ENCODE measurements at places on chromosomes 3 and 15.
A peak's percentile ranks its signal among the peaks of the same experiment; 100 is the strongest.

- no peak for DNase-seq
Measured at GRCh38 chr3:122389892-122390291, 5.9 kb downstream of the FAM162A start.

DNA sequence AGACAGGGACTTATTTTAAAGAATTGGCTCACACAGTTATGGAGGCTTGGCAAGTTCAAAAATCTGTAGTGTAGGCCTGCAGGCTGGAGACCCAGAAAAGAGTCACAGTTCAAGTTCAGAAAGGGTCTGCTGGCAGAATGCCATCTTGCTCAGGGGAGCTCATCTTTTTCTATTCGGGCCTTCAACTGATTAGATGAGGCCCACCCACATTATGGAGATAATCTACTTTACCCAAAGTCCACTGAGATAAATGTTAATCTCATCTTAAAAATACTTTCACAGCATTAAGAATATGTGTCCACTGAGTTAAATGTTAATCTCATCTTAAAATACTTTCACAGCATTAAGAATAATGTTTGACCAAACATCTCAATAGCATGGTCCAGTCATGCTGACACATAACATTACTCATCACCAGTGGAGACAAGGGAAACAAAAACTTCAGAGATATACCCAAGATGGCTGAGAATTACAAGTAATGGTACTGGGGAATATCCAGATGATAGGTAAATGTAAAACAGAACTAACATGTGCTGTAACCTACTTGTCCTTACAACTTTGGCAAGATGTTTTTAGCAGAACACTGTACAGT is 74.3 kb upstream of the STAC start:
- DNase-seq = no peak

DNA sequence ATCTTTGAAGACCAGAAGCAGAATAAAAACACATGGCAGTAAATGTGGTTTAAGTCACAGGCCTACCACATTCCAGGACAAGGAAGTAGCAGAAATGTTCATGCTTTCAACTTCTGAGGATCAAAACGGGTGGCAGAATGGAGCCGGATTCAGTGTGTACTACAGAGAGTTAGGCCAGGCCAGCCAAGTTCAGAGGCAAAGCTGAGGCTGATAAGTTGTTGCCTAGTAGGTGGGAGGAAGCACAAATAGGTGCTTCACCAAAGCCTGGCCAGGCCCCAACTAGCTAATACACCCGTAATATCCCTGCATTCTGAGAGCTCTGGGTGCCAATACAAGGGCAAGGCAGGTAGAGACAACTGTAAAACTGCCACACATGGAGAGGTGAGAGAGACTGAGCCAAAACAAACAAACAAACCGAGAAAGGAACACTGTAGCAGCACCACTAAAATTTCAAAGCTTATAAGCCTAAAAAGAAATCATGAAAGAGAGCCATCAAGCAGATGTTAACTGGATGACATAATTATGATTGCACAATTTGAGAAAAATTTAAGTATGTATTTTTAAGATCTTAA is 156.4 kb upstream of the CBLB start:
- DNase-seq = no peak

- DNase-seq = no peak
Measured at GRCh38 chr3:186955898-186956696, 25.8 kb downstream of the ST6GAL1 start.

GRCh38 chr3:197426121-197426566 is 127.7 kb upstream of the DLG1 start:
- no peak for DNase-seq

DNA sequence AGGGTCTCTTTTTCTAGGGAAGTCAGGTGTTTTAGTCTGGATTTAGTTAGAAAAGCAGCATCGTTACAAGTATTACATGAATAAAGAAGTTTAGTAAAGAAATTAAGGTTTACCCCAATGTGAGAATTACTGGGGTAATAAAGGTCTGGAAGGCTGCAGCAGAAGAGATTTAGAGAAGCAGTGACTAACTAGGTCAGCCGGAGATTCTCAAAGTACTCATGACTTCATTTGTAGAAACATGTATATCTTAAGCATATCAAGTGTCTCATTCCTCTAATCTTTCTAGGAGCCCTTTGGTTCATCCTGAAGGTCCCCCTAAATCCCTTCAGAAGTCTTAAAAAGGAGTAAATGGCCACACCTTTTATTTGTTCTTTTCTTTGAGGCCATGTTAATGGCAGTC is 26.0 kb downstream of the DTWD1 start:
- DNase-seq = no peak

DNA sequence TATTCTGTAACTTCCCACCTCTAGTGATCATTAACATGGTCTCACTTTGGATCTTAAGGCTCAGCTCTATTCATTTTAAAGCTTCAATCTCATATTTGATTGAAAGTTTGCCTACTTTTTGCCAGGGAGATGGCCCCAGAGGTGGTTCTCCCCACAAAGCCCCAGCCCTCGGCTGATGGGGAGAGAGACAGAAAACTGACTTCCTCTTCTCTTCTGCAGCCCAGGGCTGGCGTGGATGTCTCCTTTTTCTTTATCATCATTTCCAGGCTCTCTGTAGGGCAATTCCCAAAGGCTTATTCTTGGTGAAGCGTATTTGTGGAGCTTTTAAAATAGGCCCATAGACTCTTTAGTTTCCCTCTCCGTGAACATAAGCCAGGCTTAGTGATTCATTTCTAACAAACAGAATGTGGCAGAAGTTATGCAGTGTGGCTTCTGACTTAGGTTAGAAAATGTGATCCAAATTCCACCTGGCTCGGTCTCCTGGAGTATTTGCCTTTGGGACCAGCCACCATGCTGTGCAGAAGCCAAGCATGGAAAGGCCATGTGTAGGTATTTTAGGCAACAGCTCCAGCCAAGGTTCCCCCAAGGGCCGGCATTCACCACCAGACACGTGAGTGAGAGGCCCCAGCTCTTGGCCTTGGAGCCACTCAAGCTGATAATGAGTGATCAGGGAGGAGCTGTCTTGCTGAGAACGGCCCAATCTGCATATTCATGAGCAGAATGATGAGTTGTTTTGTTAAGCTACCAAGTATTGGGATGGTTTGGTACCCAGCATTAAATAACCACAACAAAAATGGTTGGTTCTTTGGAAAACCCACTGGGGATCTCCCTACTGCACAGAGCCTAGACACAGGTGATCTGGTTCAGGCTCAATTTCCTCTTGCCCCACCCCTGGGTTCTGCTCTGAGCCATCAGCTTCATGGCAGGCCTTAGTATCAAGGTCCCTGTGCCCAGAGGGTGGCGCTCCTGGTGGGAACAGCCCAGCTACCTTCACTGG is 353.2 kb upstream of the PROK2 start:
- DNase-seq = no peak

GRCh38 chr3:184769382-184770170 is 42.4 kb upstream of the VPS8 start:
- no peak for DNase-seq

DNA sequence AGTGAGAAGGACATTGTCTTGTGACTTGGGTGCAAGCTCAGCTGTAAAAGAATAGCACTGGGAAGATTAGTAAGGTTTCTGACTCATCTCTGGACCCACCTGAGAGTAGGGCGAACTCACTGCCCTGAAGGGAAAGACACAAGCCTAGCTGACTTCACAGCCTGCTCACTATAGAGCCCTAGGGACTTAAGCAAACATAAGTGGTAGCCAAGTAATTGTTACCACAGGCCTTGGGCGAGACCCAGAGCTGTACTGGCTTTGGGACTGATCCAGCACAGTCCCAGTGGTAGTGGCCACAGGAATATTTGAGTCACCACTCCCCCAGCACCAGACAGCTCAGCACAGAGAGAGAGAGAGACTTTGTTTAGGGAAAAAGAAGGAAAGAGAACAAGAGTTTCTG is 429.9 kb downstream of the TBL1XR1 start:
- no peak for DNase-seq

DNA sequence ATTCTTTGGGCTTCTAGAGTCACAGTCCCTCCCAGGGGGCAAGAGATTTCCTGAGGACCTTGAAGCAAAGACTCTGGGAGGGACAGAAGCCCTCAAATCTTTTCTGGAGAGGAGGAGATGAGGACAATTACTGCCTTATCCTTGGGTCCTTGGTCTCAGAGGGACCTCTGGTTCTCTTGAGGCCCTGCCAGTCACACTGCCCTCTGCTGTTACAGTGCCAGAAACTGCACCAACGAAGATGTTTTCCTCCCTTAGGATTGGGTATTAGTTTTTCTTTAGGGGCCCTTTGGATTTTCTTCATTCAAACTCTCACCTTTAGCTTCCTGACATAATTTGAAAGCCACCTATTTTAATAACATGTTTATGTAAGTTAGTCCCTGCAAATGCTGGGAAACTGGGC is 58.2 kb upstream of the SCN5A start:
- DNase-seq = peak; percentile 20

DNA sequence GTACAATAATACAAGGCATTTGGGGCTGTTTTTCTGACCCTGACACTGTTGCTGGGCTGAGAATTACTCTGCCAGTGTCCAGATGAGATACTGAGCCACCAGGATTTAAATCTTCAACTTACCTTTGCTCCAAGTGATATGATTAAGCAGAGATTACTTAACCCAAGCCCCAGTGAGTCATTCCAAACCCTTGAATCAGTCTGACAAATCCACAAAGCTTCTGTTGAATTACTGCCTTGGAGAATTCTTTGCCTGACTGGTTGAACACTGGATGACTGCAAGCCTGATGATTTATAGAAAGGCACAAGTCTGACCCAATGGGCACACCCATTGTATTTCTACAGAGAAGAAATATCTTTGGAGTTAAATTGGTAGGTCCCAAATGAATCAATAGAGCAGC is 88.2 kb upstream of the TSC22D2 start:
- DNase-seq = no peak

GRCh38 chr3:141360888-141361598 is 7.3 kb upstream of the ZBTB38 start:
- peak; percentile 62 for DNase-seq

GRCh38 chr15:22945071-22945470 is 35.1 kb downstream of the CYFIP1 start:
- no peak for DNase-seq

- DNase-seq = no peak
Measured at GRCh38 chr3:52054661-52055511, 1.5 kb downstream of the DUSP7 start.

DNA sequence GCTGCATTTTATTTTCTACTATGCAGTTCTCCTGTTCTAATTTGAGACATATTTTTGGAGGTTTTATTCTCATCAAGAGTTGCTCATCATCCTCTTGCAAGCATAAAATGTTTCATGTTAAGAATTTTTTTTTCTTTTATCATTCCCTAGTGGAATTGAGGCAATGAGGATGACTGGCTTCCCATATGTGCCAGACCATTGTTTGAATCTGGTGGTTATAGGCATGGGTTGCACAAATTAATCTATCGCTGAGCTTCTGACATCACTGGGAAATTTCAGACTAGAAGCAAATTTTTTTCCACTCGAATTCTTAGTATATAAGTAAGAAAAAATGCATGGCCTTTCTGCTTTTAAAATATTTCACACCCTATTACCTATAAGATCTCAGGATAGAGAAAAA is 279.1 kb upstream of the PLSCR5 start:
- DNase-seq = no peak

DNA sequence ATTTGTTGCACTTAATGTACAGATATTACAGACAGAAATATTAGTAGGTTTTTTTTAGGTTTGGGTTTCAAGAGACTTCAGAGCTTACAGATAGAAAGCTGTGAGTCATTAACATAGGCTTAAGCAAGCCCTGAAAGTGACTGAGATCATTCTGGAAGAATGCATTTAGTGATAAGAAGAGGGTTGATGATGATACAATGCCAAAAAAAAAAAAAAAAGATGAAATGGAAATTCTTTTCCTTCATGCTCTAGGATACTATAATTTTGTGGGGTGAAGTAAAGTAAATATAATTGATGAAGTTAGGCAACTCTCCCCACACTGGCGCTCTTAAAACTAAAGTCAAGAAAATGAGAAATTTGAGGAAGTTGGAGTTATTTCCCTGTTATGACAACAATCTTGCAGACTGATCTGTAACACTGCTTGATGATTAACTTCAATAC is 169.4 kb upstream of the ZNF385D start:
- no peak for DNase-seq

DNA sequence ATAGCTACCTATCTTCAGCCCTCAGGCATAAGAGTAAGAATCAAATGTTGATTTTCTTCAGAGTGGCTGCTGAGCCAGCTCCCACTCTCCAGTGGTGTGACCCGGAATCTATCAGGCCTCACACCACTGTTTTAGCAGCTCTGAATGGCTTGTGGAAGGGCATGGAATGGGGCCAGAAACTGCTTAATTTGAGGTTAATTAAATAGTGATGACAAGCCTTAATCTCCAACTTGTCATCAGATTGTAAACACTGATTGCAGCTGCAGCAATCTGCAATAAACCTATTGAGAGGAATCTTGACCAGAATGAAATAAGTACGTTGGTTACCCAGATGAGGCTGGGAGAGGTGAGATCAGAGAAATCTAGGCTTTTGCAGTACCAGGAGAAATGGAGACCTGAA is 317.4 kb downstream of the FHIT start:
- no peak for DNase-seq

DNA sequence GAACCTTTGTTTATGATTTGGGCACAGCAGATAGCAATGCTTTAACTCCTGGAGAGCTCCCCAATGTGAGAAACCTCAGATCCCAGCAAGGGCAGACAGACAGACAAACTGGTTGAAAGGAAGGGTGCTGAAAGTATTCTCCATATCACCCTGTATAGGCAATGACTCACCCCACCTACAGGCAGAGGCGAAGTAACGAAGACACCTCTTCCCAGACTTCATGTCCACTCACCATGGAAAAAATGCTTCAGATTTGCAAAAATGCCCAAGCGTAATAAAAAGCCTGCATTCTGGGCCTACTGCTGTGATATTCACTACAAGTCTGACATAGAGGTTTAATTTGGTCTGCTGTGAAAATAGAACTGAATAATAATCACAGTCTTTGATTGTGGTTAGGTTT is 50.5 kb downstream of the THBS1 start:
- no peak for DNase-seq

DNA sequence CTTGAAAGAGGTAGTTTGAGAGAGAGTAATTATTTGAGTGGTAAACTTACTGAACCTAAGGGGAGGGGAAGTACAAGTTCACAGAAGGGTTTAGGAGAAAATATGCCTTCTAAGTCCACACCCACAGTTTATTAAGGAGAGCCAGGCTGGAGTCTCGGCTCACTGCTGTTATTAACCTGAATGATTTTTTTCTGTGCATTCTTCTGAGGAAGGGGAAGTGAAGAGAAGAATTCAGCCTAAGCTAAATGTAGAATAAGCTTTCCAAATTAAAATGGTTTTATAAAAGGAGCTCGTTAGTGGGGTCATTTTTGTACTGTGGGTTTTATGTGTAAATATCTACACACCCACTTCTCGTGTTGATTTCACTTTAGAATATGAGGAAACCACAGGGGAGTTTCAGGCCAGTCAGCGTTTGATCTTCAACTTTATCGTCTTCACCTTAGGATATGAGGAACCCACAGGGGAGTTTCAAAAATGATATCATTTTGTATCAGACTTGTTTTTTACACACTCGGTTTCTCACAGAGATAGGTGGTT is 1.5 kb downstream of the WHAMM start:
- peak; percentile 69 for DNase-seq

GRCh38 chr3:184868477-184868876 is 56.5 kb downstream of the VPS8 start:
- DNase-seq = no peak
